ENCODE measurements at places on chromosomes 13 and 19.

GRCh38 chr13:90912247-90912646 is 435.2 kb upstream of the MIR17HG start:
- no peak for DNase-seq

DNA sequence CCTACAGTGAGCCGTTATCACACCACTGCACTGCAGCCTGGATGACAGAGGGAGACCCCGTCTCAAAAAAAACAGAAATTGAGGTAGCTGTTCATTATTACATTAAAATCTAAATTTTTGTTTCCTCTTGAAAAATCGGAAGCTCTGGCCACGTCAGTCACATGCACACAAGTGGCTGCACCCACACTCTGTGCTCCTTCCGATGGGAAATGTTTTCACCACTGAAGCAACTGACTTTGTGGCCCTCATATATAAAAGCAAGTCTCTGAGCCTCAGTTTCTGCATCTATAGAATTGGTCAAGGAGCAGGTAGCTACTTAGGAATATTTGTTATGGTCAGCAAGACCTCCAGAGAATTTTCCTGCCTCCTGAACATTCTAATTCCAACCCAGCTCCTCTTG is 4.5 kb downstream of the LRRC25 start:
- DNase-seq, result no peak

DNA sequence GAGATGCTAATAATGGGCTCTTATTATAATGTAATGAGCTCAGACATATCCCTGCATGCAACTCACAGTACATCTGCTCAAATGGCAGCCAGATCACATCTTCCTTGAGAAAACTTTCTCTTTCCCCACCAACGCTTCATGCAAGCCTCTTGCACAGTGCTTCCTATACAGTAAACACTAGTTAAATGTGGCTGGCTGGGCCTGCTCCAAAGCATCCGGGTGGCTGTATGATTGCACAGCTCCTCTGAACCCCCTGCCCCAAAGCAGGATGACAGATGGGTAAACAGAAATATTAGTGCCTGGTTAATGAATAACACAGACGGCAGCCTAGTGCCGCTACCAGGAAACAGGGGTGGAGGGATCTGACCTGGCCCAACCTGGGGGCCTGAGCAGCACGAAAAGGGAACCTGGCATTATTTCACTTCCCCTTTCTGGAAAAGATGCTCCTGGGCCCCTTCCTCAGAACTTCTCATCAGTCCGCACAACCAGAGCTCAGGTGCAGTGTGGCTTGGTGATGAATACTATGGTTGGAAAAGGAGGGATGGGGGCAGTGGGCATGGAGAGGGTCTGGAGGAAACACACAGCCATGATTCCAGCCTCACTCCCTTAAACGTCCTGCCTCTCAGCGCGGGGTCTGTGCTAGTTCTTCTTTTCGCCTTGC is 10.8 kb downstream of the FFAR2 start:
- DNase-seq, result no peak

DNA sequence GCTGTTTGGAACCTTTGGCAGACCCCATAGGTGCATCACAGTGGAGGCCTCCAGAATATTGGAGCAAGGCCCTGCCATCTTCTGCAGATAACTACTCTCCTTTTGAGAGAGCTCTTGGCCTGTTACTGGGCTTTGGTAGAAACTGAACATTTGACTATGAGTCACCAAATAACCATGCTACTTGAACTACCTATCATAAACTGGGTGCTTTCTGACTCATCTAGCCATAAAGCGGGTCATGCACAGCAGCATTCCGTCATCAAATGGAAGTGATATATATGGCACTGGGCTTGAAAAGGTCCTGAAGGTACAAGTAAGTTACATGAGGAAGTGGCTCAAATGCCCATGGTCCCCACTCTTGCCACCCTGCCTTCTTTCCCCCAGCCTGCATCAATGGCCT is 782.5 kb upstream of the SLITRK6 start:
- DNase-seq, result no peak

DNA sequence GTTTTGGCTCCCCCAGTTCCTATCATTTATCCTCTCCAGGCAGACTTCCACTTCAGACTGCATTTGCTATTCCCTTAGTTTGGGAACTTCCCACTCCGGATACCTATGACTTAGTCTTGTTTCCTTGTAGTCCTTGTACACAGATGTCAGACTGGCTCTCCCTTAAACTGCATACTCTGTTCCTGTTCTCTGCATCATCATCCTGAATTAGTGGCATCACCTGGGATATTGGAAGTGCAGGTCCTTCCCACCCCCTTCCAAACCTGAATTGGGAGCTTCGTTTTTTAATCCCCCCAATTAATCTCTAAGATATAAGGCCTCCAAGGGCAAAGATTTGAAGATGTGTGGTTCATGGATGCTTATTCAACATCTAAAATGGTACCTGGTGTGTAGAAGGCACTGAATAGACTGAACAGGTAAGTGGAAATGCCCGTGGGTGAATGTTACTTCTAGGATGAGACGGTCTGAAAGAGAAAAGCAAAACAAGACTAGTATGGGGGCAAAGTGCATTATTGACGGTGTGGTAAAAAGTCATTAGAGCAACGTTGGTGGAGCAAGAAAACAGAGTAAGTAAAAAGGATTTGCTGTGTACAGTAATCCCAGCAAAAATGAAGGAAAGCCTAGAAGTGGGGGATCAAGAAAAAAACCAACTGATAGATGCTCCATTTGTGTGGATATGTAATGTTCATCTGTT is 9.6 kb downstream of the MIR17HG start:
- DNase-seq, result no peak

DNA sequence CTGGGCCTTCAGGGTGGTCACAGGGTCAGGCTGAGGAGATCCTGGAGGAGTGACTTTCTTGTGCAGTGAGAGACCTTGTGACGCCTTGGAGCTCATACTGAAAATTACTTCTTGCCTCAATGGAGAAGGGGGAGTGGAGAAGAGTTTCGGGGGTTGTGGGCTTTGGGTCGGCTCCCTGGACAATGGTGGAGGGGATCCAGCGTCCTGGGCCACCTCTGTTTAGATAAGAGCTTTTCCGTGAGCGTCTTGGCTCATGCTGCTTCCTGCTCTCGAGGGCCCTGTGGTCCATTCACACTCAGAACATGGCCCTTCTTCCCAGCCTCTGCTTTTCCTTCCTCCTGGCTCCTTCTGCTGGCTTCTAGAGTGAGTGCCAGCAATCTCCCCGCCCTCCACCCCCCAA is 81.9 kb downstream of the FLT1 start:
- DNase-seq, result no peak

DNA sequence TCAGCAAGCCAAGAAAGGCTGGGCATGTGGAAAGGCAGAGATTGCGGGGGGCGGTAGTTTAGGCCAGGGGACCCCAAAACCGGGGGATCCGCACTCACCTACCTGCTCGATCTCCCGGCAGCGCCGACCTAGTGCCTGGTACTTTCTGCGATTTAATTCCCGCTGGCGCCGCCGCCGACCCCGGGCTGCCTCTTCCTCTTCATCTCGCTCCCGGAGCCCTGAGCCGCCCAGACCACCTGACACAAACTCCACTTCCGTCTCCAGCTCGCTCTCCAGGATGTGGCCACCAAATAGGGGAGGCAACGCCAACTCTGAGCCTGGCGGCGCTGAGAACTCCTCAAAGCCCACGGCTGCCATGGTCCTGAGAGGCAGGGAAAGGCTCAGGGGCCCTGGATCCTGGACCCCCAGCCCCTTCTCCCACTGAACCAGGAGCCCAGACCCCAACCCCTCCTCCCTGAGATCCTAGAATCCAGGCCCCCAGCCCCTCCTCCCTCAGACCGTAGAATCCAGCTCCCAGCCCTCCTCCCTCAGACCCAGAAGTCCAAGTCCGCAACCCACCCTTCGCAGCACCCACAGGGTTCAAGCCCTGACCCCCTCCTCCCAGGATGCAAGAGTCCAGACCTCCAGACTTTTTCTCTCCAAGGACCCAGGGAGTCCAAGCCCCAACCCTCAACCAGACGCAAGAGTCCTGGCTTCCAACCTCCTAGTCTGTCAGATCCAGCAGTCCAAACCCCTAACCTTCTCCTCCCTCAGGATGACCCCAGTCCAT is 933 bp downstream of the TFPT start:
- no peak for DNase-seq

GRCh38 chr19:30621326-30621920 is 249.2 kb downstream of the ZNF536 start:
- DNase-seq, result no peak

- DNase-seq, result no peak
These were observed 6.2 kb downstream of the ATP4B start for GRCh38 chr13:113651511-113652403.
